B cell (primary cell): ENCODE measurements at places on chromosomes 16 and 17. TPM values are rescaled to one million over a fixed set of nuclear protein-coding genes. Genes with fewer than 3 reads are reported as not detected.
A peak's percentile ranks its signal among the peaks of the same experiment; 100 is the strongest.

C16orf95 gene
- 1.5 and 1.9 TPM in 2 replicates for polyA plus RNA-seq

PRPSAP2 gene
- polyA plus RNA-seq, result 27.1 and 37.5 TPM in 2 replicates

GNAO1 gene
- 0.13 and 0.26 TPM in 2 replicates for polyA plus RNA-seq

MTSS2 gene
- polyA plus RNA-seq, result 1.6 and 3.1 TPM in 2 replicates

GRCh38 chr17:28935744-28936460 is 15.4 kb downstream of the PHF12 start:
- DNase-seq, result no peak

GRCh38 chr16:30430428-30430970 is 669 bp upstream of the DCTPP1 start:
- DNase-seq, result no peak

DNA sequence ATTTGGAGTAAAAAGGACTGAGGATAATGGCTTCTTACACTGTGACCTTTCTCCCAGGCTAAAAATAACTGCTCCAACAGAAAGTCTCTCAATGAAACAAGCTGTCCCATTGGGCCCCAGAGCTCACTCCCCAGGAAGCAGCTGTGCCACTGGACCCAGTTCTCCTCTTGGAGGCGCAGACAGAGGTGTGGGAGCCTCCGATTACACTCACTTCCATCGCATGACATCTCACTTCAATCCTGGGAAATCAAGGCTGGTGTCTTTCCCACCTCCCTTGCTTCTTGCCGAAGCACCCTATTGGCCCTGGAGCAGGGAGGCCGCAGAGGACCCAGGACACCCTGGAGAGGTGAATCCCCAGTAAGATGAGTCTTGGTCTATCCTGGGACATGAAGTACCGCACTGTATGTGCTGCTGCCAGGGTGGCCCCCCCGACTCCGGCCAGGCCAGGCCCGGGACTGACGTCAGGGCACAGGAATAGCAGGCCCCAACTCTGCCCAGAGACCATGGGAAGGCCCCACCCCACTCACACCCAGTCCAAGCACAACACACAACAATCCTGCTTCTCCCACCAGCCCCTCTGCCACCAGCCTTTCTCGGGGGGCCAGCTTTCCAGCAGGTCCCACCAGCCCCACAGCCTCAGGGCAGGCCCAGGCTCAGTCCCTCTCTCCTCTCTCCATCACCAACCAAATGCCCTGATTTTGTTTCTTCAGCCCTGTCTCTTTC is 29.5 kb downstream of the SRL start:
- no peak for DNase-seq

- DNase-seq, result peak; percentile 63
Measured at GRCh38 chr16:610513-611381, 20.0 kb upstream of the WFIKKN1 start.

DNA sequence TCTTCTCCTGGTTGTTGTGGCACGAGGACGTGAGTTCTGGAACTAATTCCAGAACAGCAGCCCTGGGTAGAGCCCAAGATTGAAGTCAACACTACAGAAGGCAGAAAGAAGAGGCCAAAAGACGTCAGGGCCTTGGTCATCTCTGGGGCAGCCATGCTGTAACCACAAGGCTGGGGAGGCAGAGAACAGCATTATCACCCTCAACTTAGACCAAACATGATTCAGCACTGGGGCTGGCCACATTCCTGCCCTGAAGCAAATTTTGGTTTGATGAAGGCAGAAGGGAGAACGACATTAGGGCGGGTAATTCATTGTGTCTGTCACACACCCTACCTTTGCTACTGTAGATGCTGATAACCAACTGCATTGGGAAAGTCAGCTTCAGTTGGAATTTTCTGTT is 9.7 kb upstream of the ALOX15B start:
- DNase-seq, result no peak

DNA sequence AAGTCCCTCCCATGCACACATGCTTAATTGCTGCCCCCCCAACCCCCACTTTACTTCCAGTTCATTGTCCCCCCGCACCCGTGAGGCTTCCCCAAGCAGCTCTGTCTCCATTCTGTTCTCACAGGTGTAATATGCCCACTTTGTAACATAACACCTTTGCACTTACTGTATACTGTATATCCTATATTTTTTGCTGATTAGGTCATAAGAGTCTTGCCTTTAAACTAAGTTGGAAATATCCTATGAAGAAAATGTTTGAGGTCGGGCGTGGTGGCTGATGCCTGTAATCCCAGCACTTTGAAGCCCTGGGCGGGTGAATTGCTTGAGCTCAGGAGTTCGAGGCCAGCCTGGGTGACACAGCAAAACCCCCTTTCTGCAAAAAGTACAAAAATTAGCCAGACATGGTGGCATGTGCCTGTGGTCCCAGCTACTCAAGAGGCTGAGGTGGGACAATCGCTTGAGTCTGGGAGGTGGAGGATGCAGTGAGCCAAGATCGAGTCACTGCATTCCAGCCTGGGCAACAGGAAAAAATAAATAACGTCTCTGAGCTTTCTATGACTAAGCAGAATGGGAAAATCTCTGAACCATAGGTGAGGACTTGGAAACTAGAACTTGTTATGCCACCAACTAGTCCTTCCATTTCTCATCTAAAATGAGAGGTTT is 76.1 kb downstream of the TNRC6C start:
- no peak for DNase-seq

GRCh38 chr17:35146214-35146833 is 1.3 kb upstream of the UNC45B start:
- no peak for DNase-seq

GRCh38 chr17:43767053-43767712 is 8.6 kb upstream of the SOST start:
- DNase-seq, result no peak
